Erythroblast (primary cell): ENCODE measurements at places on chromosomes 1 and 21.

- DNase-seq = no peak
Measured at GRCh38 chr1:230147253-230148125, 80.5 kb downstream of the GALNT2 start.

DNA sequence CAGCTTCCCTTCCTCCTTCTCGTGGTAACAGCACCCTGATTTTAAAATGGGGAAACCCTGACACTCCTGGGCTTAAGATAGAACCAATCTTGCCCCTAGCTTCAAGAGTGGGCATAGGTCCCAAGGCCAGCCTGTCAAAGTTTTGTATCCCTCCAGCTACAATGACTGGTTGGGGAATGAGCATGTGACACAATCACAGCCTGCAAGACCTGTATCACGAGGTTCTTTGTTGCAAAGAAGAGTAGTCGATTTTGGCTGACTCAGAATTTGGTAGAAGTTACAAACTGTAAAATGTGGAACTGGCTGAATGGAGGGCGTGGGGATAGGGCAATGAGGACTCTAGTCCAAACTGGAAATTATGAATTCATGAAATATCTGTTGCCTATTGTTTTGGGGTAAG lies 18.7 kb downstream of the CTSK start:
- DNase-seq = no peak

GRCh38 chr21:27569091-27569490 lies 602.2 kb upstream of the ADAMTS5 start:
- no peak for DNase-seq

- peak; percentile 71 for DNase-seq
Measured at GRCh38 chr1:219120624-219121544, 52.8 kb upstream of the LYPLAL1 start.

DNA sequence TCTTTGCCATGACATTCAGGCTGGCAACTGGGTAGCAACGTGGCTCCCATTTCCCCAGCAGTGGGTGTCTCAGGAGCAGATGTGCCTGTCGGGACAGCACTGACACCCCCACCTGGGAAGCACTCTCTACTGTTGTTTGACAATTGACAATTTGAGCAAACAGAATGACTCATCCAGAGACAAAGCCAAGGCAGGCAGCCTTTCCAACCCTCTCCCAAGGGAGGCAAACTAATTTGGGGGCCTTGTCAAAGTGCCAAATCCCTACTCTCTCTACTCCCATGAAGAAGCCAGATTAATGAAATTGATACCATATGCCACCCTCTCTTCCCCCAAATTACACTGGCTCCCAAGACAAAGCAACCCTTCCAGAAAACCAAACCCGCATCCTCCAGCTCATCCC lies 65.6 kb downstream of the GRIK3 start:
- DNase-seq = no peak

GRCh38 chr1:186476264-186477040 lies 15.5 kb upstream of the PDC start:
- DNase-seq = no peak

DNA sequence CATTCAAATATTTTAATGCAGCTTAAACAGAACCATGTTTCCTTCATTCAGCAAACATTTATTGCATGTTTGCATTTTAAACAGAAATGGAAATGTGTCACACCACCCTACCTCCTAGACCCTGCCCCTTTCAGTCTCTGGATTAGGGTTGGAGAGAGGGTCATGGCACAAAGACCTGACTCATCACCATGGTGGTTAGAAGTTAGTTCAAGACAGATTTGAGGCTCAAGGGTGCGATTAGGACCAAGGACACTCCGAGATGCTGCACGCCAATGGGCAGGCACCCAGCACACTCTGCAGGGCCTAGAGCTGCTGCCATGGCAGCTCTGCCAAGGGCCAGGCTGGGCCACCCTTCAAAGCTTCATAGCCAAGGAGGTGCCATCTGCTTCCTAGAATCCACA lies 86.9 kb downstream of the NAV1 start:
- DNase-seq = no peak

GRCh38 chr1:220943319-220943996 lies 64.2 kb downstream of the HLX start:
- DNase-seq = no peak

DNA sequence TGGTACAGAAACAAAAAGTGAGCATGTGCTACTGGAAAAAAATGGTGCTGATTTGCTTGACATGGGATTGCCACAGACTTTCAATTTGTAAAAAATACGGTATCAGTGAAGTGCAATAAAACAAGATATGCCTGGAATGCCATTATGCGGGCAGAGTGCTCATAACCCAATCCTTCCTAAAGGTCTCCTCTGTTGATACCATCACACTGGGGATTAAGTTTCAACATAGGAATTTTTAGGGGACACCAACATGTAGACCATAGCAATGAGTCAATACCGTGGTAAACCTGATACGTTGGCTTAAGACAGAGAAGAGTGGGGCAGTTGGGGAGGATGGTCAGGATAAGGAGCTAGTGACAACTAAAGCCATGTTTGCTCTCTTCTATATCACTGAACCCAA lies 20.5 kb downstream of the MX1 start:
- no peak for DNase-seq

- peak; percentile 22 for DNase-seq
Measured at GRCh38 chr1:48236716-48237470, 14.4 kb downstream of the SLC5A9 start.

DNA sequence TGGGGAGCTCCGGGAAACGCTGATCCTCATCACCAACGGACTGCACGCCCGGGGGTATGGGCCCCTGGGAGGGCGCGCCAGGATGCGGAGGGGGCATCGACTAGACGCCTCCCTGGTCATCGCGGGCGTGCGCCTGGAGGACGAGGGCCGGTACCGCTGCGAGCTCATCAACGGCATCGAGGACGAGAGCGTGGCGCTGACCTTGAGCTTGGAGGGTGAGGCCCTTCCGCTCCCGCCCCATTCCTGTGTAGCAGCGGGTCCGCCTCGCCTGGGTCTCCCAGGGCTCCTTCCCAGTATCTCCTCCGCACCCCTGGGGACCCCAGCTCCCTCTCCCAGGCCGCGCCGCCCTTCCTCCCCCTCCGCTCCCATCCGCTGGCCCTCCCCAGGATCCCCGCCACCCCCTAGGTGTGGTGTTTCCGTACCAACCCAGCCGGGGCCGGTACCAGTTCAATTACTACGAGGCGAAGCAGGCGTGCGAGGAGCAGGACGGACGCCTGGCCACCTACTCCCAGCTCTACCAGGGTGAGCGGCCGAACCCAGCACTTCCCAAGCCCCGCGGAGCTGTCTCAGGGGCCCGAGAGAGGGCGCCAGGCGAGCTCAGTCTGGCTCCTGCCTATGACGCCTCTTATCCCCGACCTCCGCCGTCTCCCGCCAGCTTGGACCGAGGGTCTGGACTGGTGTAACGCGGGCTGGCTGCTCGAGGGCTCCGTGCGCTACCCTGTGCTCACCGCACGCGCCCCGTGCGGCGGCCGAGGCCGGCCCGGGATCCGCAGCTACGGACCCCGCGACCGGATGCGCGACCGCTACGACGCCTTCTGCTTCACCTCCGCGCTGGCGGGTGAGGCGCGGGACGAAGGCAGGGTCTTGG lies 5.0 kb downstream of the HAPLN2 start:
- DNase-seq = peak; percentile 40

GRCh38 chr1:3029481-3029961 lies 8.3 kb downstream of the ACTRT2 start:
- no peak for DNase-seq

DNA sequence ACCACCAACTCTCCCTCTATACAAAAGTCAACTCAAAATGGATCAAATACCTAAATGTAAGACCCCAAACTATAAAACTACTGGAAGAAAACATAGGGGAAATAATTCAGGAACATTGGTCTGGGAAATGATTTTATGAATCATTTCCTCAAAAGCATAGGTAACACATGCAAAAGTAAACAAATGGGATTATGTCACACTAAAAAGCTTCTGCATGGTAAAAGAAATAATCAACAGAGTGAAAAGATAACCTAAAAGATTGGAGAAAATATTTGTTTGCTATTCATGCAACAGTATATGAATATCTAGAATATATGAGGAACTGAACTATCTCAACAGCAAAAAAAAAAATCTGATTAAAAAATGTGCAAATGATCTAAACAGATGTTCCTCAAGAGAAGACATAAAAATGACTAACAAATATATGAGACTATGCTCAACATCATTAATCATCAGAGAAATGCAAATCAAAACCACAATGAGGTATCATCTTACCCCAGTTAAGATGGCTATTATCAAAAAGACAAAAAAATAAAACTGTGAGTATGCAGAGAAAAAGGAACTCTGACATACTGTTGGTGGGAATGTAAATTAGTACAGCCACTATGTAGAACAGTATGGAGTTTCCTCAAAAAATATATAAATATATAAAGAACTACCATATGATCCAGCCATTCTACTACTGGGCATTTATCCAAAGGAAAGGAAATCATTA lies 47.8 kb downstream of the VCAM1 start:
- no peak for DNase-seq

DNA sequence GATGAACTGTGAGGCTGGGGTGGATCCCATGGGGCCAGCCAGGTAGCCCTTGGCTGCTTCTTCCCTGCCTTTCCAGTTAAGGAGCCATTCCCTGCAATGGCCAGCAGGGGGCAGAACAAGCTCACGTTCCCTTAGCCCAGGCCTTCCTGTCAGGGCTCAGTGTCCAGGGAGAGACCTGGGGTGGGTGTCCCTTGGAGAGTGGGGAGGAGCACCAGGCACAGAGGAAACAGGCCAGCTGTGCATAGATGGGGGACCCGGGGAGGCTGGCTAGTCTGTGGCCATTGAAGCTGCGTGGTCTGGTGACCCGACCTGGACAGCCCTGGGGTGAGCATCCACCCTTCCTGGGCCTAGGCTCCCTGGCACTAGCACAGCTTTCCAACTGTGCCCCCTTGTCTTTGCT lies 13.2 kb upstream of the EPS8L3 start:
- DNase-seq = peak; percentile 88

- no peak for DNase-seq
Measured at GRCh38 chr1:183967914-183968313, 69.6 kb downstream of the COLGALT2 start.

DNA sequence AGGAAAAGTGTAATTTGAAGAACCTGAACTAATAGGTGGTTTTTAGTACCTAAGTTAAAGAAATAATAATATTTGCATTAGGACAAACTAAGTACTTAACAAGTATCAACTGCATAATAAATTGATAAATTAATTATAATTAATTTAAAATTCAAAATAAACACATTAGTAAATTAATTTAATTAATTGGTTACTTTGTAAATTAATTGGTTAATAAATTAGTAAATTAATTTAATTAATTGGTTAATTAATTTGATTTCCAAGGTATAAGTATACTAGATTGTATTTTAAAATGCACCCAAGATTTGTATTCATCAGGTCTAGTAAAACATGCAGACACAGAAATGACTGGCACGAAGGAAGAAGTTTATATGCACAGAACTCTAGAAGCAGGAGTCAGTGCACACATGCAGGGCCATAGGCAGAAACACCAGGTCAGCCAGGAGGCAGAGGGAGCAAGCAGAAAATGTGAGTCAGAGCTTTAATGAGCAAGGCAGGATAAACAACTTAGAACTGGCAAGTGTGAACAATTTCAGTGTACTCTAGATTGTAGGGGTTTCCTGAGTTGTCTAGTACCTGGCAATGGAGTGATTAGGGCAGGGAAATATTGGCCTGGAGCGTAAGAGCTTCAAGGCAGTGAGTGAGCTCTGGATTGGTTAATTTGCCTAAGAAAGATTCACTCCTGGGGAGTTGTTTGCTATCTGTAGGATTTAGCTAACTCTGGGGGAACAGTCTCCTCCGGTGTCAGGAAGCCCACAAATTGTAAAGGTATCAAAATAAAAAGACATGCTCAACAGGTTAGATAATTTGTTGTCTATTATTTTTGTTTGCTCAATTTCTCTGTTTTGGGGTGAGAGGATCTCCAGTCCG lies 665.7 kb downstream of the MRPL39 start:
- no peak for DNase-seq

- peak; percentile 72 for DNase-seq
Measured at GRCh38 chr1:45410850-45411509, 70.7 kb upstream of the MUTYH start.

- DNase-seq = no peak
Measured at GRCh38 chr1:162029157-162029556, 5.5 kb upstream of the OLFML2B start.

- no peak for DNase-seq
Measured at GRCh38 chr1:100902365-100902764, 6.5 kb downstream of the SLC30A7 start.

GRCh38 chr1:76868154-76868882 lies 1.0 kb downstream of the ST6GALNAC5 start:
- peak; percentile 33 for DNase-seq

- DNase-seq = no peak
Measured at GRCh38 chr1:89484092-89485038, 40.3 kb upstream of the LRRC8B start.

GRCh38 chr1:53552981-53553733 lies 94.0 kb downstream of the DMRTB1 start:
- DNase-seq = no peak

GRCh38 chr21:41833497-41834115 lies 45.5 kb downstream of the PRDM15 start:
- no peak for DNase-seq

DNA sequence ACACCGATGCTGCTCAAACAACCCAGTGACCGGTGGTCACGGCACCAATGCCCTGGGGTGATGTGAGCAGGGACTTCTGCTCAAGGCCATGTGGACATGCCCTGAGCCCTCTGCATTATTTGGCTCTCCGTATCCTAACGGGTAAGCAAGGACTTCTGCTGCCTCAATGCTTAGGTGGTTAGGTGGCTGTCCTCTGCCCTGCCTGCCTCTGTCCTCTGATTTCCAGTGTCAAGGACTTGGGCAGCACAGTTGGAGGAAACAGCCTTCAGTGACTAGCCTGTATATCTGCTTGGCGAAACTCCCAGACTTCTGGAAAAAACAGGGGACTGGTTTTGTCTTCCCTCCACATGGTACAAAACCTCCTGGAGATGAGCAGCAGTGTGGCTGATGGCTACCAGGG lies 34.5 kb downstream of the DNAJC11 start:
- peak; percentile 44 for DNase-seq

GRCh38 chr1:222923506-222923905 lies 108.7 kb downstream of the DISP1 start:
- no peak for DNase-seq

DNA sequence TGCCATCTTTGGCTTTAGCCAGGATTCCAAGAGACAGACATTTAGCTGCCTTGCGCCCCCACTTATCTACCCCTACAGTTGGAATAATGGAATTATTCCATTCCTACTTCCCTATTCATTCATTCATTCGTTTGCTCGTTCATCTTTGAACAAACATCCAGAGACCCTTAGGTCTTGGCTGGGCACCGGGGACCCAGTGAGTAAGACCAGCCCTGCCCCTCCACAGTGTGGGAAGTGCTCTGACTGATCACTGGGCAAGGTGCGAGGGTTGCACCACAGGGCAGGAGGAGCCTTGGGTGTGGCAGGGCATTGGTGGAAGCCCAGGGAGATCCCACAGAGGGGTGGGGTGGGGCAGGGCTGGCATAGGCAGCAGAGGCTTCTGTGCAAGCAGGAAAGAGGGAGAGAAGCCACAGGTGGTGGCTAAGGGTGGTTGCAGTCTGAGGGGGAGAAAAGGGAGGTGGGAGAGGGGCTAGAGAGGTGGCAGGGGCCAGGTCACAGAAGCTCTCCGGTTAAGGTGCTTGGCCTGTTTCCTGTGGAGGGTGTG lies 35.0 kb upstream of the TMEM61 start:
- no peak for DNase-seq
